ENCODE measurements at places on chromosomes 16 and 17. TPM values are rescaled to one million over a fixed set of nuclear protein-coding genes. Genes with fewer than 3 reads are reported as not detected.

The ZNF771 gene
- 1.0 TPM for total RNA-seq

The CBLN1 gene
- total RNA-seq = not detected

The SOX8 gene
- total RNA-seq = 1.0 TPM

The WFDC1 gene
- 0.10 TPM for total RNA-seq

The KRTAP4-6 gene
- total RNA-seq = not detected

The SLC6A2 gene
- not detected for total RNA-seq

The CES1 gene
- 27.1 TPM for total RNA-seq

The SOST gene
- total RNA-seq = not detected

The TSPOAP1 gene
- total RNA-seq = 22.4 TPM

The PRSS21 gene
- total RNA-seq = not detected

The ITGAX gene
- total RNA-seq = 190 TPM

The XAF1 gene
- total RNA-seq = 33.1 TPM

The SMARCE1 gene
- total RNA-seq = 103 TPM

The CCL7 gene
- 3.1 TPM for total RNA-seq

The TRIM25 gene
- 33.4 TPM for total RNA-seq

The TOB1 gene
- 86.2 TPM for total RNA-seq

The IL17C gene
- 0.21 TPM for total RNA-seq

The EFCAB5 gene
- total RNA-seq = 0.52 TPM

The RND2 gene
- total RNA-seq = 0.10 TPM

The G6PC1 gene
- total RNA-seq = not detected

The OTOP2 gene
- not detected for total RNA-seq

The PRRT2 gene
- 0.52 TPM for total RNA-seq

The MSI2 gene
- total RNA-seq = 46.6 TPM

The CMC2 gene
- 26.8 TPM for total RNA-seq

The TPSAB1 gene
- total RNA-seq = not detected

The CTCF gene
- 43.2 TPM for total RNA-seq

The TCAP gene
- total RNA-seq = 1.0 TPM

The MRM3 gene
- 40.9 TPM for total RNA-seq

Measured in mononuclear cell (primary cell).